ENCODE measurements at places on chromosomes 5 and 9. TPM values are rescaled to one million over a fixed set of nuclear protein-coding genes. Genes with fewer than 3 reads are reported as not detected.

The GMCL2 gene
- total RNA-seq = not detected

The UCK1 gene
- total RNA-seq = 22.2 TPM

The ARL15 gene
- total RNA-seq = 5.6 TPM

The CRAT gene
- total RNA-seq = 10.0 TPM

The CTXN3 gene
- not detected for total RNA-seq

The RANBP3L gene
- not detected for total RNA-seq

The WNT8A gene
- not detected for total RNA-seq

The MOB3B gene
- 0.20 TPM for total RNA-seq

The IRX2 gene
- not detected for total RNA-seq

The EQTN gene
- total RNA-seq = not detected

The TERT gene
- total RNA-seq = 2.0 TPM

The GFPT2 gene
- 1.7 TPM for total RNA-seq

GRCh38 chr9:81112627-81113452 is 576.5 kb downstream of the TLE1 start:
- no peak for DNase-seq

GRCh38 chr5:146015001-146015400 is 78.6 kb downstream of the SH3RF2 start:
- no peak for DNase-seq

- DNase-seq = no peak
These were observed 85.9 kb downstream of the CACNA1B start for GRCh38 chr9:137963525-137963924.

- DNase-seq = no peak
These were observed at the start of gene CXCL14 for GRCh38 chr5:135578685-135579341. Gene CXCL14, minus strand, starts transcription at chr5:135578991. Its CDS starts 213 bp downstream, at chr5:135578778.

DNA sequence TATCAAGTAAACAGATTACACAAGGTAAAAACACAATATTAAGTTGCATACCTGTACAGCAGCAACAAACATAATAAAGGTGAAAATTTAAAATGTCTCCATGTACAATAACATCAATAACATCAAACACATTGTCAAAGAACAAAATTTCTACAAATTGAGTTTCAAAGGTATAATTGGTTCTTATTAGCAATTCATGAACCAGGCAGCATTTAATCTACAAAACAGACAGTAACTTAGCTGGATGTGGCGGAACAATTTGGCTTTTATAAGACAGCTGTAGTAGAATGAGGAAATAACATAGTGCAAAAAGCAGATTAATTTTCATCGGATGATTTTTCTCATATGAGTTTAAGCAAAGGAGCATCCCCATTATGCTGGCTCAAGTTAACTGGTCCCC is 1176.8 kb downstream of the EFNA5 start:
- DNase-seq = no peak

DNA sequence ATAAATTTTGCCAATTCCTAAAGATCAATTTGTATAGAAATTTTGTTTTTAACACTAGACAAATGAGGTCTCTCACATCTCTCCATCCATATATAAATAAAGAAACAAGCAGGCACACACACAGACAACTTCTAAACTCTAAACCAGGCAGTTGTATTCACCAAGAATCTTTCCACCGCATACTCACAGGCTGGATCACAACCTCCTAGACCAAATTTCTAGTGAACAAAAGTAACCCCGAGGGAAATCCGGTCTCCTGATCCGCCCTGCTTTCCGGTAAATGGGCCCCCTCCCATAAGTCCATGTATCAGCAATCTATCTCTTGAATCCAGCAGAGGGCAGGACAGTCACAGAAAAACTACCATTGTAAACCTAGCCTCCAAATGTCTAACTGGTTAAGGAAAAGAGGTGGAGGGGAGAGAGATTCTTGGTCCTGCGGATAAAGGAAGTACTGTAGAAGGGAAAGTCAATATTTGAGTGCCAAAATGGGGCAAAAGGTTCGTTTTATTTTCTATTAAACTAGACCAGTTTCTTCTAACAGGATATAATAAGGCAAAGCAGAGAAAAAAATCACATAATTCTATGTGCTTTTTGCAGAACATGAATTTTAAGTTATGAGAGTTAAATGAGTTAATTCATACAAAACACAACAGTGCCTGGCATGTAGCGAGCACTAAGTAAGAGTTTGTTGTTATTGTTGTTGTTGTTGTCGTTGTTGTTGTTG is 4.8 kb upstream of the SMU1 start:
- DNase-seq = peak; percentile 68

- DNase-seq = no peak
These were observed 205.0 kb upstream of the IER5L start for GRCh38 chr9:129383019-129383560.

- no peak for DNase-seq
These were observed 27.8 kb upstream of the TNFSF8 start for GRCh38 chr9:114958021-114958843.

DNA sequence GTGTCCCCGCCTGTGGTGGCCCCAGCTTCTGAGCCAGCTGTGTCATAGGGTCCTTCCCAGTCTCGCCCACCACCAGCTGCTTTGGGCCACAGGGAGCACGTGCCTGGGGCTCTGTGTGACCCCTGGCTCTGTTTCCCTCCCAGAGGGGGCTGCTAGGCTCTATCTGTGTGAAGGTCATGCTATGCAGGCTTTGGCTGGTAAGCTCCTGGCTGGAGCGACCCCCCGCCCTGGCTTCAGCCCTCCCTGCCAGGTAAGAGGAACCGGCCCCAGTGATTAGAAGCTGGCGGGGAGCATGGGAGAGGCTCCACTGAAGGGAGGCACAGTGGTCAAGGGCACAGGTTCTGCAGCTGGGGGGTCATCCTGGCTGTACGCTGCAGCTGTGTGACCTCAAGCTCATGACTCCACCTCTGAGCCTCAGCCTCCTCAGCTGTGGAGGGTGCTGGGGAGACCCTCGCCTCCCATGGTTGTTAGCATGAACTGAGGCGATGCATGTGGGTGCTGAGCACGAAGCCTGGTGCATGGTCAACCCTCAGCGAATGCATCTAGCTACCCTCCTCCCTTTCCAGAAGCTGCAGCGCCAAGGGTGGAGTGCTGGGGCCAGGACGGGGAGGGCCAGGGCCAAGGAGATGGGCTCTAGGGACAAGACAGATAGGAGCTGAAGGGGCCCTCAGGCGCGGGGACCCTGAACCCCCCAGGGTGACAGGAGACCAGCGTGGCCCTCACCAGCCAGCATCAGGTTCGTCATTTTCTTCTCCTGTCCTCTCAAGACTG is 163.8 kb upstream of the MVB12B start:
- no peak for DNase-seq

GRCh38 chr5:141609044-141609443 is 9.8 kb downstream of the DIAPH1 start:
- DNase-seq = no peak

- DNase-seq = peak; percentile 65
These were observed 32.1 kb downstream of the PTPA start for GRCh38 chr9:129143031-129143927.

DNA sequence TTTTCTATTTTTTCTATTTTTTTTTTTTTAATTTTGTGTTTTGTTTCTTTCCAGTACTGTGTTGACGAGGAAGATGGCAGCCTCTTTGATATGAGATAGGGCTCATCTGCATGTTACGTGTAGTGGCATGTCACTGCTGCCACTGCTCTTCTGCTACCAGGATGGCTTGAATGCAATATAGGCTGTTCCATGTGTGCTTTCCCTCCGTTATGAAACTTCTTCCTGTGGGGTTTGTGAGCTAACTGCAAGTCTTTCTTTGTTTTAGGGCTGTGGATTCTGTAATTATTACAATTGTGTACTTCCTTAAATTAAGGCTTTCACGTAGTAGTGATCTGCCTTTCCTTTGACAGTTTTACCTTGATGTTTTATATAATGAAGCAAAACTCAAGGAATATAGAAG is 184.6 kb downstream of the KDM4C start:
- DNase-seq = no peak

GRCh38 chr5:2920312-2920711 is 168.8 kb upstream of the IRX2 start:
- DNase-seq = no peak

DNA sequence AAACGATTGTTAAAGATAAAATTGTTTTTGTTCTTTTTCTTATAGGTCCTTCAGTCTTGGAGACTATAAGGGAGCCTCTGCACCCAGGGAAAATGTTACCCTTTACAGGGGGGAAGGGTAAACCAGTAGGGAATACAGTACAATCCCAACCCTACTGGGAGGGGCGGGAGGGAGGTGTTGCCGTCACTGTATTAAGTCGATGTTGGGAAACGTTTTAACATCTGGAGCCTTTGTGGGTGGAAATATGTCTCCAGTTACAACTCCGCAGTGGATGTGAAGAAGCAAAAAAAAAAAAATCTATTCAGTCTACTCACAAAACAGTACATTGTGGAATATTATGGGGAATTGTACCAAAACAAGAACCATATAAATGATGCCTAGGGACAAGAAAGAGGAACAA is 47.2 kb upstream of the FCHO2 start:
- no peak for DNase-seq

DNA sequence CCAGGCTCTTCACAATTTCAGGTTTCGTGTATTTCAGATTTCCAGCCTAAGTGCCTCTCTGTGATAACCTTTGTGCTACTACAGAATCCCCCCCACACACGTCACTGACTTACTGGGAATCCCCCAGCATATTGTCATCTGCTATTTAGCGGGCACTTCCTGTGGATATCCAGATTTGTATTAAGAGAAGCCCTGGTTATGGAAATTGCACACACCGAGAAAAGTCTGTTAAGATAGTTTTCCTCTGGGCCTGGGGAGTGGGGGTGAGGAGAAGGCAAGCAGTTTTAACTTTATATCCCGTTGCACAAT is 269.9 kb downstream of the MED10 start:
- DNase-seq = no peak

- DNase-seq = no peak
These were observed 15.9 kb upstream of the C5orf63 start for GRCh38 chr5:127089191-127089590.

DNA sequence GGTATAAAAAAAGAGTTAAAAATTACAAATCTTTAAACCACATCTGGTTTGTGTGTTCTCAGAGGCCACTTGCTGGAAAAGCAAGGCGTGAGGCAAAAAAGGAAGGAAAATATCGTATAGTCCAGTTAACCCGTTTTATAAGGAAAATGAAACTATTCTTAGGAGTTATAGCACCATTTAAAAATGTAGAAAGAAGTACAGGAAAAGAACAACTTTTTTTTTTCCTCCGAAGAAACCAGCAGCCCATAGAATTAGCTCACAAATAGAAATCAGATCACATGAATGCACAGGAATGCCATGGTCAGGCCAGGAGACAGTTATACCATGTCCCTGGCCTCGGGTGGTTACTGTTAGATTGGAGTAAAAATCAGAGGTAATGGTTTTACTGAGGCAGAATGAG is 241.6 kb downstream of the FBXL7 start:
- no peak for DNase-seq

DNA sequence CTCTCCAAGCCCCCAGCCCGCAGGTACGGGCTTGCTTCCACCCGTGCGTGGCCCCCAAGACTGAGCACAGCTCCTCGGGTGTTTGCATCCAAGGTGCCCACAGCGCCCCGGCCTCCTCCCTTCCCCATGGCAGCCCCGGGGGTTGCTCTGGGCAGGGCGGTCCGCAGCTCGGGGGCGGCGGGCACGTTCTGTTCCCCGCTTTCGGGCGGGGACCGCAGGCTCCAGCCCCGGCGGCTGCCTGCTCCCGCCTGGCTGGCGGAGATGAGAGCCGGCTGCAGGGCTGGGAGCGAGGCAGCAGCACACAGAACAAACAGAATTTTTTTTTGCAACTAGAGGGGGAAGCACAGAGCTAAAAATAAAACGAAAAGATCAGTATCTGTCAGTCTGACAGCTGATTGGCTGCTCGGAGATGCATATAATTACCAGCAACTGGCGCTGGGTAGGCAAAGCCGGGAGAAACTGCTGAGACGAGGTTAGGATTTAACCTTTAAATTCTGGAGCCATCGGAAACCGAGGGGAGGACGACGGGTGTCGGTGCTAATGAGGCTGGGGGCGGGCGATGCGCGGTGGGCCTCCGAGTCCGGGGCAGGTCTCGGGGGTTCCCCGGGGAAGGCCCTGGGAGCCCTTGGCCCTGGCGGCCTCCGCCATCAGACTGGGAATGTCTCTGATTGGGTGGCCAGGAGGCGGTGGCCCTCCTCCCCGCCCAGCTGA is 142.7 kb upstream of the IER5L start:
- peak; percentile 57 for DNase-seq

- no peak for DNase-seq
These were observed 17.8 kb upstream of the S1PR3 start for GRCh38 chr9:88973281-88974045.

DNA sequence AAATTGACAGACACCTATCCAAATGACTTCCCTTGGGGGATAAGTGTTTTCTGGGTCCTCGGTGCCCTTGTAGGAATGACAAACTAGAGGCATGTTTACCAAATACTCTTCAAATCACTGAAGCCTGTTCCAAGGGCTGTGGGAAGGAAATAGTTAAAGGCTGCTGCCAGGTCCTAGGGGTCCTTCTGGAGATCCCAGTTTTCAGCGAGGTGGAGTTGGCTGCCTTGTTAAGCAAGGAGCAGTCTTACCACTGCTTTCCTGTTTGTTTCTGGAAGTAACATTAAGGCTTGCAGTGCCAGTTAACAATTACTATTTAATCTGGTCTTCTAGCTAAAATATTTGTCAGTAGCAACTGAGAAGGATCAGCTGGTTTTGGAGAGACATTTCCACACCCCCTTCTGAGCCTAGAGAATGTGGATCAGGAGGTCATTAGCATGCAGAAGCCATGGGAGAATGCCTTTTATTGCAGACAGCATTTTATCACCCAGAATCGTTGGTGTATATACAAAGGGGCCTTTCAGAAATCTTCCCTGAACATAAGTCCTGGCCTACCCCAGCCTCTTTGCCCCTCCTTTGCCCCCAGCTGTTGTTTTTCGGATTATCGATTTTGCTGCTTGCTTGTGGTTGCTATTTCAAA is 238.8 kb downstream of the DMAC1 start:
- no peak for DNase-seq

GRCh38 chr9:131593091-131593820 is 47.9 kb downstream of the PRRT1B start:
- DNase-seq = no peak

GRCh38 chr9:125747053-125747764 is at the start of gene PBX3:
Gene PBX3, plus strand, starts transcription at chr9:125747373.
- peak; percentile 40 for DNase-seq

- DNase-seq = no peak
These were observed 11.1 kb upstream of the VPS13A start for GRCh38 chr9:77166193-77166592.

- DNase-seq = no peak
These were observed 29.6 kb downstream of the PAX5 start for GRCh38 chr9:37004424-37004935.
